Myocyte (in vitro differentiated cells): ENCODE measurements at places on chromosomes 3 and 15. TPM values are rescaled to one million over a fixed set of nuclear protein-coding genes. Genes with fewer than 3 reads are reported as not detected.

Gene SPATA16
- total RNA-seq = not detected in 2 replicates

Gene TMEM62
- total RNA-seq = 9.8 and 13.1 TPM in 2 replicates

Gene PLSCR5
- not detected in 2 replicates for total RNA-seq

Gene WNT7A
- not detected in 2 replicates for total RNA-seq

Gene EPHB3
- 23.2 and 23.6 TPM in 2 replicates for total RNA-seq

Gene DUOX2
- not detected in 2 replicates for total RNA-seq

Gene P3H2
- 24.2 and 54.8 TPM in 2 replicates for total RNA-seq

Gene ABI3BP
- 76.1 and 97.0 TPM in 2 replicates for total RNA-seq

Gene B3GALNT1
- 0.99 and 2.3 TPM in 2 replicates for total RNA-seq

Gene CLDN18
- not detected in 2 replicates for total RNA-seq

Gene ZNF502
- 2.0 and 2.6 TPM in 2 replicates for total RNA-seq

Gene LSG1
- 32.1 and 32.6 TPM in 2 replicates for total RNA-seq

Gene FAM81A
- total RNA-seq = 0.47 and 1.8 TPM in 2 replicates

Gene AGBL1
- total RNA-seq = 0.21 and 3.3 TPM in 2 replicates

Gene A4GNT
- not detected in 2 replicates for total RNA-seq

Gene CD200R1
- not detected in 2 replicates for total RNA-seq

Gene KIF23
- total RNA-seq = 12.0 and 20.7 TPM in 2 replicates

Gene SH2D7
- total RNA-seq = 0.16 and 0.31 TPM in 2 replicates

Gene SPINK8
- total RNA-seq = not detected in 2 replicates

Gene STRA6
- total RNA-seq = not detected in 2 replicates

Gene RBM15B
- total RNA-seq = 25.8 and 26.1 TPM in 2 replicates

Gene SNAP23
- 73.0 and 91.6 TPM in 2 replicates for total RNA-seq
